ENCODE measurements at places on chromosomes 13 and 19.
A peak's percentile ranks its signal among the peaks of the same experiment; 100 is the strongest.

GRCh38 chr19:30107251-30107650 lies 165.2 kb downstream of the URI1 start:
- no peak for ATAC-seq

DNA sequence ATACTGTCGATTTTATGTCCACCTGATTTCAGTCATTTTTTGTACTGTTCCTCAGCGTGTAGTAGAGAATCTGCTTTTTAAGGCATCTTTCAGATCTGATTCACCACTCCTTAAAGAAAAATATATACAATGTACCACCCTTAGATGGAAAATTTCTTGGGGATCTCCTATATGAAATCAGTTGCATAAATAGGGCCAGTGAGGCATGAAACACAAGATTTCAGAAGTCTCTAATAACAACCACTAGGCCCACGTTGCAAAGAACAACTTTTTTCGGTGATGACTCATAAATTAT lies 1.4 kb downstream of the USP12 start:
- no peak for ATAC-seq

DNA sequence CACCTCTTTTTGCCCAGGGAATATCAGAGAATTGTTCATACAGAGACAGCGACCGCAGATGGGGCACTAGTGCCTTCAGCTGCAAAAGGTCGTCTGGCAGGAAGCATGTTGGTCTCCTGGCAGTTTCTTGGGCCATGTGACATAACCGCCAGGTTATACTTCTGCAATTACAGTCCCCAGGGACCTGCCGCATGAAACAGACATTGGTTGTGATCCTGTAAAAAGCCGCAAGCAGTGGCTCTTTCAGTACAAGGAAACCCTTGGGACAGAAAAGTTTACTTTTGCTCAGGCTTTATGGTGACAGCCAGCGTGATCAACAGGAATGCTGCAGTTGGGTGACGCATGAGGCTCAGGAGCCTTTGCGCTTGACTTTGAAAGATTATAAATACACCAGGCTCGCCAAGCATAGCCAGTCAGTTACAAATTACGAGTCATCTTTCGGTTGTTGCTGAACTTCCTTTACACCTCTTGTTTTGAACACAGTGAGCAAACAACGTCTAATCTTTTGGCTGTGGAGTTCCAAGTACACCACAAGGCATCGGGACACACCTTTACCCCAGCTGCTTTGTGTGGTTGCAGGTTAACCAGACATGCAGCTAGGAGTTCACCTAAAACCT lies 50.5 kb upstream of the UBE2L5 start:
- ATAC-seq: peak; percentile 89

- ATAC-seq: no peak
Measured at GRCh38 chr19:48681127-48681470, 8.3 kb upstream of the NTN5 start.

- ATAC-seq: no peak
Measured at GRCh38 chr13:48656608-48657007, 2.9 kb downstream of the CYSLTR2 start.

DNA sequence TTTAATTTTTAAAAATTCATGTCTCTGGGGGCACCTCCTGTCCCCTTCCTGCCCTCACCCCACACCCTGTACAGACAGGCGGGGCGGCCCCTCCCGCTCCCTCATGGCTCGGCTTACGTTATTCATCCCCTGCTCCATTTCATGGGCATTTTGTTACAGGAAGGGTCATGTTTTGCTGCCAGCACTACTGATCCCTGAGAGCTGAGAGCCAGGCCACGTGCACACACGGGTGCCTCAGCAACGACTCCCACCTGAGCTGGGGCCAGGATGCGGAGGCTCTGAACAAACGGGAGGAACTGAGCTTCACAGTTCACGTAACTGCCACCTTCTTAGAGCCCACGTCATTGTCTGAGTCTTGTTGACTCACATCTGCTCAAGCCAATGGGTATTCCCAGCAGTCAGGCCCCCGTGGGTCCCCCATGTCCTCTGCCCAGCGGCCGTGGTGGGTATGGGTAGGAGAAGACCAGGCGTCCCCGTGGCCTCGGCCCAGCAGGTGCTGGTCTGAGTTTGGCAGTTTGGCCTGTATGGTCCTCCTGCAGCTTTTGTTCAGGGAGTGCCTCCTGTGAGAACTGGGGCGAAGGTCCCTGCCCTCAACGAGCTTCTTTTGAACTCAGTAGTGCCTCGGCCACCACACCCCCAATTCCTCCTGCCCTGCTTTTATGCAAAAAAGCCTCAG lies 16.4 kb upstream of the TMEM255B start:
- peak; percentile 17 for ATAC-seq

DNA sequence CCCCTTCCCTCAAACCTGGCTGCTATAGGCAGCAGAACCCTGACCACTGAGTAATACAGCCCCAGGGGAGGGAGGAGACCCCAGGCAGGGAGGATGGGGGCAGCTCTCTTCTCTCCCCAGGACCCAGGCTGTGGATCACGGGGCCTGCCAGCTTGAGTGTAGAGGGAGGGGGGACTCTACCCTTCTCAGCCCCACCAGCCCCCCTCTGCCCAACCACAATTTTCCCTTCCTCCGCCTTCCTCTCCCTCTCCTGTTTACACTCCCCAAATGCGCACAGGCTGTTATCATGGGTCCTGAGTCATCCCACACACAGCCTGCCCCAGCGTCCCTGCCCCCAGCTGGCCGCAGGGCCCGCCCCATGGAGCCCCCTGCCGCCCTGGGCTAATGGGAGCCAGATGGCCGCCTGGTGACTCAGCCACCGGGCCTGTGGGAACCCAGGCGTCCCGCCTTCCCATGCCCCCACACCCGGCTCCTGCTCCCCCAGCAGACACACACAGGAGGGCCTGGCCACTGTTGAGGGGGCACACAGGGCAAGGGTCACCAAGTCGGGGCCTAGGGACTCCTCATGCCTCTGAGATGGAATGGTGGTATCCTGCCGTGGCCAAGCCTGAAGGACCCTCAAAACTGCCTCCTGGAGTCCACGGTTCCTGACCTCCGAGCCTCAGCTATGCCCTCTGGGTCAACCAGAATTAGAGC lies 13.6 kb downstream of the CCDC97 start:
- ATAC-seq: no peak

DNA sequence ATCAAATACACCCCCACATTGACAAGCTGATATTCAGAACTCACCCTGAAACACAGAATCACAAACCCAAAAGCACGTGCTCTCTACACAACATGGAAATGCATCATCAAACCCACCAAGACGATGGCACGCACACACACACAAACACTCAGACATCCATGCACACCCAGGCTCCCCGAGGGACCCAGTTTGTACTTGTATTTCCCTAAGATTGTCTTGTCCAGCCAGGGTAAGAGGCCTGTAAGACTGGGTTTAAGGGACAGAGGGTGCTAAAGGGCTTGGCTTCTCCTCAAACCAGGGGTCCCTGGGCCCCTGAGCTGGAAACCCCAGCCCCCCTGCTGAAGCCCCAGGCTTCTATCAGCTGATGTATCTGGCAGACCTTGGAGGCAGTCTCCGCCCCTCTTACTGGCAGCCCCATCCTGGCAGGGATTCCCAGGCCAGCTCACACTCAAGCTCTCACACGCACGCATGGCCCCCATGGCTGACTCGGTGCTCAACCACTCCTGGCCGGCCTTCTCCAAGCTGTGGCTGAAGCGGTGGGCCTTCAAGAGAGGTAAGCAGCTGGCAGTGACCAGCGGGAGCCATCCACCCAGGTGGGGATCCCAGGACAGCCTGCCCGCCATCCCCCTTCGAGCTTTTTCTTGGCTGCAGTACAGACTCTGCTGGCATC lies 6.5 kb downstream of the ARHGEF18 start:
- ATAC-seq: no peak

- peak; percentile 84 for ATAC-seq
Measured at GRCh38 chr19:32224371-32225244, 120.8 kb upstream of the ZNF507 start.

DNA sequence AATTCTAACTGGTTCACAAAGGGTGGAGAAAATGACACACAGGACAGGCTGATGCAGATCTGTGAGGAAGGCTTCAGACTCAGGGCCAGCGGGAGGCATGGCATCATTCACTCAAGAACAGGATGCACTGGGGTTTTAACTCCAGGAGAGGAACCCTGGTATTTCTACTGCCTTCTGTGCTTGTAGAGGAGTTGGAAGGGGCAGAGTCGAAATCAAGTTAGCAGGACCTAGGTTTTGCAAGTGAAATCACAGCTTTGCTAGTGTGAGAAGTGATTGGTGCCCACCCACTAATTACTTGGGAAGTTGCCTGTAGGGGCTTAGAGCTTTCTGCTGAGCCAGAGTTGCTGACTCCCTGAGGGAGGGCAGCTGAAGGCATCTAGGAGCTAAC lies 92.7 kb downstream of the AKAP11 start:
- ATAC-seq: no peak

- ATAC-seq: no peak
Measured at GRCh38 chr13:29511980-29512379, 83.5 kb downstream of the SLC7A1 start.

DNA sequence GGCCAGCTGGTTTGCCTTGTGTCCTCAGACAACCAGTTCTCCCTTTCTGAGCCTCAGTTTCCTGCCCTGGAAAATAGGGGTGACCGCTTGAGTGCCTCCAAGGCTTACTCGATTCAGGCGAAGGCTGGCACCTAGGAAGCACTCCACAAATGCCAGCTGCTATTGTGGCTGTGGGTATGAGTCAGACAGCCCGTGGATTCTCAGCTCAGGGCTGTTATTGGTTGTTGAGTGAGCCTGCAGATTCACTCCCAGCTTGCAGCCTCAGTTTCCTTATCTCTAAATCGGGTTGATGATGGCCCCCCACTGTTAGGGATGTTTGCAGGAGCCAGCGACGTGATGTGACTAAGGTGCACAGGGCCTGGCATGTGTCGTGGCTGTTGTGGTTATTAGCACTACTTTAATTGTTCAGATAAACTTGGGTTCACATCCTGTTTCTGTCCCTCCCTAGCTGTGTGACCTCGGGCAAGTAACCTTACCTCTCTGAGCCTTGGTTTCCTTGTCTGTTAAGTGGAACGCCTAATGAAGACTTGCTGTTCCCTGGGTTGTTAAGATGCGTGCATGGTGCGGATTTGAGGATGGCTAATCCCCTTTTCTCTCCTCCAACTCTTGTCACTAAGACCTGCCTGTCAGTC lies 2.4 kb downstream of the MARK4 start:
- peak; percentile 37 for ATAC-seq

DNA sequence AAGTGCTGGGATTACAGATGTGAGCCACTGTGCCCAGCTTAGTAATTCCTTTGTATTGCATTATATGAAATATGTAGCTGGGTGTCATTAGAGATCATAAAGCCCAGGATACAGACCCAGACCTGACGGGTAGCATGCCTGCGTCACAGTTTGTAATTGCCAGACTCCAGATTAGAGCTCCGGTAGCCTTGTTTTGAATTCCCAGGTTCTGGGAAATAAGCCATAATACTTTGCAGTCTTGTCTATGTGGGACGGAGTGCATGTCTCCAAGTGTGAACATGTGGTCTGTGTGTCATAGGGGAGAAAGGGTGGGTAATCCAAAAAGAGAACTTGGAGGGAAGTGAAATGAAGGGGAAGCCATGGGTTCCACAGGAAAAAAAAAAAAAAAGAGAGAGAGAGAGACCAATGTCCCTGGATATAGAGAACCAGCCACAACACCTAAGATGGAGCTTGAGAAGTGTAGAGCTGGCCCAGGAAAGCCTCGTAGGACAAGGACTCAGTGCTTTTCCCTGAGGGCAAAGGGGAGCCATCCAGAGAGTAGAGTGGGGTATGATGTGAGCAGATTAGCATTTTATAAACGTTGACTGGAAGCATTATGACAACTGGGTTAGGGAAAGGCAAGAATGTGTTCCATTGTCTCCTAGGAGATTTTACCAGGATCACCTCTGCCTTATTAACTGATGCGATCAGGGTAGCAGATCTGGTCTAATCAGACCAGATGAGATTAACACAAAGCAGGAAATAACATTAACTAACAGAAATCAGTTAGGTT lies 2.6 kb downstream of the ZSCAN4 start:
- ATAC-seq: no peak

DNA sequence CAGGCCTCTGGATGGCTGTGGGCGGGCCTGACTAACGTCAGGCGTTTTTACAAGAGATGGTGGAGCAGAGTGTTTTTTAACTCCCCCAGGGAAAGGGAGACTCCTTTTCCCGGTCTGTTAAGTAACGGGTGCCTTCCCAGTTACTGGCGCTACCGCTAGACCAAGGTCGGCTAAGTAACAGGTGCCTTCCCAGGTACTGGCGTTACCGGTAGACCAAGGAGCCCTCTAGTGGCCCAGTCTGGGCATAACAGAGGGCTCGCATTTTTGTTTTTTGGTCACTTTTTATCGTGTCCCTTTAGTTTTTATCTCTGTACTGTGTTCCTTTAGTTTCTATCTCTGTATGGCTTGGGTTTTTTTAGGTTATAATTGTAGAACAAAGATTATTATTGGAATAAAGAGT lies 10.0 kb downstream of the ZNF383 start:
- ATAC-seq: no peak

GRCh38 chr13:36357692-36358091 lies 11.5 kb upstream of the SPART start:
- ATAC-seq: no peak

DNA sequence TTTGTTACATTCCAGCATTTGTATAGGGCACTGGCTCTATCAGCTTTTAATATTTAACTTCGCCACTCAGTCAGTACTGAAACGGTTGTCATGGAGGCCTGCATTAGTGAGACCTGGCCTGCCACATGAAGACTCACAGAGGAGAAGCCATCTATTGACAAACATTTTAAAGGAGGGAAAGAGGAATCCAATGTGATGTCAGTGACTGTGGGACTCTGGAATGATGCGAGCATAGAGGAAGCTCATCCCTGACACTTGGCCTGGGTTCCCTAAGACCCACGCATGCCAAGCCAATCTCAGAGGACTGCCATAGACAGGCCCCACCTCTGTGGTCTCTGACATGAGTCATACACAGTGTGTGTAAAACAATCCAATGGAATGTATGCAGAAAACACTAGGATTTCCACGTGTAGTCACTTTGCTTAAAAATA lies 7.9 kb upstream of the DPY19L3 start:
- ATAC-seq: no peak

DNA sequence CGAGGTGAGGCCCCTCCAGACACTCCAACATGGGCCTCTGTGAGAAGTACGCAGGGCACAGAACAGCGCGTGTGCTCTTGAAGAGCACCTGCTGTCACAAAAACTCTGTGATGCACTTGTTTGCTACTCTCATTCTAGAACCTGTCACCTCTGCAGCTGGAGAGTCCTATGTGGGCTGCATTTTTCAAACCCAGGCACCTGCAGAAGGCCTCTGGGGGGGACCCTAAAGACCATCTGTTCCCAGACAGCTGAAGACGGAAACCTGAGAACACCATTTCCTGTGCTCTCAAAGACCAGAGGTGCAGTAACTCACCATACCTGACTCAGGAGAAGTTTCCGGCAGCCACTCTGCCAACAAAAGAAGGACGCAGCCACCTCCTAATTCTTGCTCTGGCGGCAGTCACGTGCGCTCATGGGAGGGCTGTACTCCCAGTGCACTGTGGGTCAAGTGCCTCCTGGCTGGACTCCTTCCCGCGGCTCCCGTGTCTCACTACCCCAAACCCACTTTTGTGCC lies 28.1 kb downstream of the RANBP3 start:
- no peak for ATAC-seq

GRCh38 chr13:99218545-99218944 lies 17.9 kb downstream of the UBAC2 start:
- ATAC-seq: no peak

GRCh38 chr19:35869327-35870123 lies 1.2 kb downstream of the APLP1 start:
- ATAC-seq: peak; percentile 64
